T-helper 9 cell (primary cell): ENCODE measurements at places on chromosomes 13 and 19.

- DNase-seq, result no peak
Measured at GRCh38 chr19:20357921-20358320, 190.9 kb downstream of the ZNF486 start.

GRCh38 chr19:2380567-2380966 is 20.5 kb downstream of the TMPRSS9 start:
- DNase-seq, result no peak

GRCh38 chr19:47226426-47227351 is 4.3 kb downstream of the BBC3 start:
- DNase-seq, result peak; percentile 32

- DNase-seq, result no peak
Measured at GRCh38 chr13:114140906-114141250, 8.5 kb upstream of the RASA3 start.

GRCh38 chr13:112881656-112882554 is 87.1 kb upstream of the MCF2L start:
- no peak for DNase-seq

GRCh38 chr13:53513226-53513625 is 484.6 kb downstream of the OLFM4 start:
- DNase-seq, result no peak

GRCh38 chr19:4115050-4115817 is 8.7 kb downstream of the MAP2K2 start:
- peak; percentile 48 for DNase-seq

- no peak for DNase-seq
Measured at GRCh38 chr13:75258159-75258782, 223.7 kb downstream of the TBC1D4 start.
